BE2C (cell line): ENCODE measurements at places on chromosomes 6 and 20.

DNA sequence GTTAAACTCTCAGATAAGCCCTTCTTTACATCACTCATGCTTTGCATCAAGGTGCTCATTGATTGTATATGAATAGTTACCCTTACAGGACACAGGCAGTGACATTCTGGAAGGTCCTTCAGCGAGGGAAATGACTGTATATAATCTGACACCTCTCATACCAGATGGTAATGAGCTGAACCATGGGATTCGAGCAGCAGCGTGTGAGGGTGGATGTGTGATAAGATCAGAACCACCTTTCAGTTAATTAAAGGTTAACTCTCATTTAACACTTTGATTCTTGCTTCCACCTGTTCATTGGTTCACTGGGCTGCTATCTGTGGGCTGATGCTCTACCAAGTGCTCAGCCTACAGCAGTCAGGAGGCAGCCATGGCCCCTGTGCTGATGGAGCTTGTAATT is 24.2 kb downstream of the NEDD9 start:
- no peak for DNase-seq

- DNase-seq: no peak
Measured at GRCh38 chr6:166143011-166143410, 24.6 kb downstream of the TBXT start.

DNA sequence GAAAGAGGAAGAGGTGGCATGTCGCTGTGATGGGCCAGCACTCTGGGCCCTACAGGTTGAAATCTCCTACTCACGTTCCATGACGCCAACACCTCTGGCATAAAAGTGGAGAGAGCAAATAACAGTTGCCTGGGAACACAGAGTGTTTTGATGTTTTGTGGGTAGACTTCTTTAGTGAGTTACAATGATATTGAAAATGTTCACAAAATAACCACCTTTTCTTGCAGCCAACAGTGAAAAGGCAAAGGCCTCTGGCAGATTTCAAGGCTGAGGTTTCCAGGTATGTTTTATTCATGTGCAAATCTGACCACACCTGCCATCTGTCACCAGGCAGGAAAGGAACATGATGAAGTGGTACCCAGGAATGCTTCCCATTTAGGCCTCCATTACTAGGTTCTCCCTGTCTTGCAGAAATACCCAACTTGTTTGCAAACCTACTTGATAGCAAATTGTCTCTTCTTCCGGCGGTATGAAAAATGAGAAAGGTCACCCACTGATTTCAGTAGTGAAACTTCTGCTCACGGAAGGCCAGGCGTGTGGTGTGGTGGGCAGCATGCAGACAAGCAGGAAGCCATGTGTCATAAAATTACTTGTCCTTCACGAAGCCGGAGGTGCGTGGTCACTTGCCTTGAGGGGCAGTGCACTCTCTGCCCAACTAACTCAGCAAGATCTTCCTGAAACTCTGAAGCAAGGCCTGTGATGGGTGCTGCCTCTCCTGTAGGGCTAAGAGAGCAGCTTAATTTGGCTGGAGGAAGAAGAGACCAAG is 299.1 kb upstream of the PRDM1 start:
- no peak for DNase-seq

DNA sequence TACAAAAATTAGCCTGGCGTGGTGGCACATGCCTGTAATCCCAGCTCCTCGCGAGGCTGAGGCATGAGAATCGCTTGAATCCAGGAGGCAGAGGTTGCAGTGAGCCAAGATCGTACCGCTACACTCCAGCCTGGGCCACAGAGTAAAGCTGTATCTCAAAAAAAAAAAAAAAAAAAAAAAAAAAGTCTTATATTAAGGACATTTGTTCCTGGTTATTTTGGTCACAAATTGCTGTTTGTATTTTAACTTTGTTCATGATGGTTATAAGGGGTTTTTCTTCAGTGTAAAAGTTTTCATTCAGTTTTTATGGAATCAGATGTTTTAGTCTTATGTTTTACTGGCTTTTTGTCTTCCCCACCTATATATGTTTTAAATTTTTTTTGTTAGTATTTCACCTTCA is 13.9 kb downstream of the FILIP1 start:
- no peak for DNase-seq

DNA sequence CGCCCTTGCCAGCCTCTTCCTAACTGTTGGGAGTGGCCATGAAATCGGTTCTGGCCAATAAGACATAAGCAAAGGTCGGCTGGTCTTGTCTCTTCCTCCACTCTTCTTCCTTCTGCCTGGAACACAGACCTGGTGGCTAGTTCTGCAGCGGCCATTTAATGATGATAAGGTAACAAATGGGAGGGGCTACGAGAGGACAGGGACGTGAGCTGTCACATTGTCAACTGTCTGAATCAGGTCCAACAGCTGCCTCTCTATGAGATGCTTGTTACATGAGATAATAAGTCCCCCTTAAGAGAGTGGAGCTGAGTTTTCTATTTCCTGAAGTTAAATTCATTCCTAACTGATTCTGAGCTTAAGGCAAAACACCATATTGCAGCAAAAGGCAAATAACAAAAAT is 12.5 kb upstream of the TMEM242 start:
- DNase-seq: no peak

DNA sequence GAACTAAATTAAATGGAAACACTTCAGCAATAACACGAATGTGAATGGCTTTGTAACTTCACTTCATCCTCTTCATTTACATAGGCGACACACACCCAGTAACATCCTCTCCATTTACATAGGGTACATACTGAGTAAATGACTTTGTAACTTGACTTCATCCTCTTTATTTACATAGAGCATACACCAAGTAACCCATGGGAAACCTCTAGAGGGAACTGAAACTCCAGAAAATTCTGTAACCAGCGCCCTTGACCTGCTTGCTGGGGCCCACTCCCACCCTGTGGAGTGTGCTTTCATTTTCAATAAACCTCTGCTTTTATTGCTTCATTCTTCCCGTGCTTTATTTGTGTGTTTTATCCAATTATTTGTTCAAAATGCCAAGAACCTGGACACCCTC is 81.6 kb upstream of the OPRM1 start:
- no peak for DNase-seq

- no peak for DNase-seq
Measured at GRCh38 chr6:88920774-88921733, 42.4 kb downstream of the RNGTT start.

DNA sequence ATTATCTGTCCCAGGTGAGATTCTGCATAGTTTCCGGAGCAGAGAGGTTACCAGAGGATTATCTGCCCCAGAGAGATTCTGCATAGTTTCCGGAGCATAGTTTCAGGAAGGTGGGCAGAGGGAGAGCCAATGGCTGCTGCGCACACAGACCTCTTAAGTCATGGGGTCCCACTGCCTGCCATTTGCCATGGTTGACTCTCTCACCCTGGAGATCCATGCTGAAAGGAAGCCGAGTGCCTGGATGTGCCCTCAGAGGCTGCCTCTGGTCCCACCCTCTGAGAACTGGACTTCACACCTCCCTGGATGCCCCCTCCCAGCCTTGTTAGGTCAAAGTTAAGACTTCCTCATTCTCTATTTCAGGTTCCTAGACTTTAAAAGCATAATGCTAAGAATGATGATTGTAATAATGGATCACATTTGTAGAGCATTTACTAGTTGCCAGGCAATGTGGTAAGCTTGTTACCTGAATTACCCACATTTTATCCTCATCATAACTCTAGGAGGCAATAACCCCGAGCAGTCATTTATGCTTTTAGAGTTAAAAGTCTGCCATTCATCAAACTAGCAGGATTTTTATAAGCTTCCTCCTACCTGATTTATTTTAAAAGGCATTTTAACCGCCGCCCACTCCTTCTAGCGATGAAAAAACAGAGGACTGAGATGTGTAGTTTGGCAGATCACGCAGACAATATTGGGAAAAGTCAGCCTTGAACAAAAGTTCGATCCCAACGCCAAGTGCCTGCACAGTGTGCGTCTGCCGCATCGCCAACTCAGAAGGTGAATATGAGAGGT is 11.9 kb downstream of the SERPINB9 start:
- no peak for DNase-seq

GRCh38 chr6:30981942-30982772 is 1.4 kb upstream of the MUC21 start:
- no peak for DNase-seq

- DNase-seq: no peak
Measured at GRCh38 chr6:104541411-104541810, 318.3 kb downstream of the HACE1 start.

DNA sequence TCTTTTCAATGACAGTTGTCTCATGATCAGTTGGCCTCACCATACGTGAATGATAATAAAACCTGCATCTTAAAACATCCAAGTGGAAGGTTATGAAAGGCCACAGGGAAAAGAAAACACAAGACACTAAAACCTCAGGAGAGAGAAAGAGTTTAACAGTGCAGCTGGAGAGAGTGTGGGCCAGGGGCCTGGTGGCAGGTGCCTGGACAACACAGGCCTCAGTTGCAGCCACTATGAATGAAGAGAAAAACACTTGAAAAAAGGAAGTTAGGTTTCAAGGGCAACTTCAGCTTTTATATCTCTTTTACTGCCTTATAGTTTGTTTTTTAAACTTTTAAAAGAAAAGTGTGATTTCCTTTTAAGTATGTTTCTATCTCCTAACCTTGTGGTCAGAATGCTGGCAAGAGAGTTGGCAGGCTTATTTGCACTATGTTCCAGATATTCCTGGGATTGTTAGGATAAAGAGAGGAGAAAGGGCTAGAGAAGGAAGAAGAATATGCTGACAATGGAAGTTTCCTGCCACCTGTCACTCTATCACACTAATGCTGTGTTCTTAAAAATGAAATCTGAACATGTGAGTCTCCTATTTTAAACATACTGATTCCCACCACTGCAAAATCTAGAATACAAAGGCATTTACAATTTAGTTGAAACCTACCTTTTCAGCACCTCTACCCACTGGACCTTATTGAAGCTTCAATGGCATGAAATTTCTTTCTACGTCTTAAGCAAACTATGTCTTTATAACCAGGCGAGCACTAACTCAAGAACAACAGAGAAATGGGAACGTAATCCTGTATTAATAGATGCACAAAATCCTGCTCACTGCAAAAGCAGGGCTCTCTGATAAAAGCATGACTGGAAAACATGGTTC is 222.4 kb downstream of the CD83 start:
- DNase-seq: no peak

GRCh38 chr20:5045906-5046305 is 44.6 kb upstream of the SLC23A2 start:
- DNase-seq: no peak
